HCT116 (cell line): ENCODE measurements at places on chromosomes 7 and 10. TPM values are rescaled to one million over a fixed set of nuclear protein-coding genes. Genes with fewer than 3 reads are reported as not detected.
A peak's percentile ranks its signal among the peaks of the same experiment; 100 is the strongest.

GRCh38 chr7:48035301-48035966, at the start of gene C7orf57:
C7orf57 (plus strand) TSS chr7:48035543; CDS start chr7:48036309, 766 bp downstream.
- H3K27ac ChIP-seq, result no peak within 1 kb of the TSS
- DNase-seq, result peak; percentile 26
- H3K4me3 ChIP-seq, result 0 out of 2 replicates have a peak within 1 kb of the TSS, but pooled peaks have one; percentile 2
- H3K27me3 ChIP-seq, result no peaks in the 10 kb centered on the region
- H3K4me1 ChIP-seq, result no peaks in the 10 kb centered on the region

DNA sequence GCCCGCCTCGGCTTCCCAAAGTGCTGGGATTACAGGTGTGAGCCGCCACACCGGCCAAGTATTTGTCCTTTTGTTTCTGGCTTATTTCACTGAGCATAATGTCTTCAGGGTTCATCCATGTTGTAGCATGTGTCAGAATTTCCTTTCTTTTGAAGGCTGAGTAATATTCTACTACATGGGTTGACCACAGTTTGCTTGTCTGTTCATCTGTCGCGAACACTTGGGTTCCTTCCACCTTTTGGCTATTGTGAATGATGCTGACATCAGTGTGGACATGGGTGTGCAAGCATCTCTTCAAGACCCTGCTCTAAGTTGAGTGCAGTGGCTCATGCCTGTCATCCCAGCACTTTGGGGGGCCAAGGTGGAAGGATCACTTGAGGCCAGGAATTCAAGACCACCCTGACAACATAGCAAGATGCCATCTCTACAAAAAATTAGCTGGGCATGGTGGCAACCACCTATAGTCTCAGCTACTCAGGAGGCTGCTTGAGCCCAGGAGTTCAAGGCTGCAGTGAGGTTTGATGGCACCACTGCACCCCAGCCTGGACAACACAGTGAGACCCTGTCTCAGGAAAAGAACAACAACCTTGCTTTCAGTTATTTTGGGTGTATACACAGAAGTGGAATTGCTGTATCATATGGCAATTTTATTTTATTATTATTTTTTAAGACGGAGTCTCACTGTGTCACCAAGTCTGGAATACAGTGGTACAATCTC, 17.0 kb downstream of the CHST12 start:
- no peaks in the 10 kb centered on the region for H3K36me3 ChIP-seq
- no peaks in the 10 kb centered on the region for H3K4me1 ChIP-seq
- H3K27me3 ChIP-seq, result no peaks in the 10 kb centered on the region
- no peak overlapping the region for H3K4me3 ChIP-seq
- no peak for DNase-seq
- H3K27ac ChIP-seq, result no peak overlapping the region

- no peak overlapping the region for H3K4me3 ChIP-seq
- H3K4me1 ChIP-seq, result peaks cover 22% of the 10 kb centered on the region; the same call in 1 of the 2 replicates
- DNase-seq, result no peak
- peaks cover 24% of the 10 kb centered on the region for H3K36me3 ChIP-seq
- H3K27me3 ChIP-seq, result no peaks in the 10 kb centered on the region
- no peak overlapping the region for H3K27ac ChIP-seq
These were observed 2.1 kb downstream of the MRPL32 start for GRCh38 chr7:42934291-42934690.

DNA sequence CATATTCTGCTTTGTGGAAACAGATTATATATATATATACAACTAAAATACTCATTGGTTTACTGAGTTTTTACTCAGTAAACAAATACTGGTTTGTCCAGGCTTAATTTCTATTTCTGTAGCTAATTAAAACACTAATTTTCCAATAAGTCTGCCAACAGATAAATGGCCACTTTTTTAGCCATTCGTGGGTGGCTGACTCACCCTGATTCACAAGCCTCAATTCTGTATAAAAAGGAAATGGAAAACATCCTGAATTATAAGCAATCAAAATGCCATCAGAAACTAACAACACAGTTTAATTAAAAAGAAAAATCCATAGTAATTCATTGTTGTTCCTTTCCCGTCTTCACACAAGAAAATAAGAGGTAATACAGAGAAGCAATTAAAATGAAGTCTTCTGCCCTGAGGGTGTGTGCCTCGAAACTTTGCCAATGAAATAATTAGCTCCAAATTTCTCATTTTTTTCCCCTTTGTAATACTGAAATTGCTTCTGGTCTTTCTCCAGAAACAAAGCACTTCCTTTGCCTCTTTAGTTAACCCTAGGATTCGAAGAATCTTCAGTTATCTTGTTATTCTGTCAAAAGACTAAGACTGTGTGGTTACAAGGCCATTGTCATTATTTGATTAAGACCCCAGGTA, 118.7 kb upstream of the PTN start:
- no peak for DNase-seq
- H3K27ac ChIP-seq, result no peak overlapping the region
- no peaks in the 10 kb centered on the region for H3K4me1 ChIP-seq
- H3K4me3 ChIP-seq, result no peak overlapping the region

PON3 gene
- total RNA-seq, result 2.6 TPM

DNA sequence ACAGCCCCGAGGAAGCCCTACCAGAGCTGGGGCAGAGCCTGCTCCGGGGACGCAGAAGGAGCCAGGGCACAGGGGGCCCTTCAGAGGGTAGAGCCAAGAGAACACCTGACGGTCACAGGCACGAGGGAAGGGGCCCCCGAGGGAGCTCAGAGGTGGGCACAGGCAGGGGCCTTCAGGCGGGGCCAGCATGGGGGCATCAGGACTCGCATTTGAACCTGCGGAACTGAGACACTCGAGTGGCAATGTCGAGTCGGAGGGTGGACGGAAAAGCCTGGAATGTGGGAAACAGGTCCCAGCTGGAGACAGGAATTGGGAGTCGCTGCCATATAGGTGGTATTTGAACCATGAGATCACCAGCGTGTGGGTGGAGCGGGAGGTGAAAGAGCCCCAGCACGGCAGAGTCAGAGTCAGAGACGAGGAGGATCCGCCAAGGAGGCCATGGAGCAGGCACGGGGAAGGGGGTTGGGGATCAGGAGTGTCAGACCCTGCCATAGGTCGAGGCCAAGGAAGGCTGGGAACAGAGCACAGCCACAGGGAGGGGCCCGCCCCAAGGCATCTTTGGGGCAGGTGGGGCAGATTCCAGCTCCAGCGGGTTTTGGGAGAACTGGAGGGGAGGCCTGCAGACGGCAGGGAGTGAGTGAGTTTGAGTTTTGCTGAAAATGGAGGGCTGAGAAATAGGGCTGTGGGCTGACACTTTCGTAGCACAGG, 13.8 kb downstream of the STK32C start:
- H3K27me3 ChIP-seq, result no peaks in the 10 kb centered on the region
- H3K27ac ChIP-seq, result no peak overlapping the region
- no peak for DNase-seq
- H3K4me3 ChIP-seq, result no peak overlapping the region
- H3K36me3 ChIP-seq, result no peaks in the 10 kb centered on the region
- no peaks in the 10 kb centered on the region for H3K4me1 ChIP-seq

FANK1 gene
- 5.4 TPM for total RNA-seq

- no peak for DNase-seq
- no peak overlapping the region for H3K4me3 ChIP-seq
- H3K4me1 ChIP-seq, result no peaks in the 10 kb centered on the region
- H3K36me3 ChIP-seq, result no peaks in the 10 kb centered on the region
- H3K27ac ChIP-seq, result no peak overlapping the region
- H3K27me3 ChIP-seq, result no peaks in the 10 kb centered on the region
These were observed 54.4 kb downstream of the ITGB8 start for GRCh38 chr7:20385126-20385525.

DNA sequence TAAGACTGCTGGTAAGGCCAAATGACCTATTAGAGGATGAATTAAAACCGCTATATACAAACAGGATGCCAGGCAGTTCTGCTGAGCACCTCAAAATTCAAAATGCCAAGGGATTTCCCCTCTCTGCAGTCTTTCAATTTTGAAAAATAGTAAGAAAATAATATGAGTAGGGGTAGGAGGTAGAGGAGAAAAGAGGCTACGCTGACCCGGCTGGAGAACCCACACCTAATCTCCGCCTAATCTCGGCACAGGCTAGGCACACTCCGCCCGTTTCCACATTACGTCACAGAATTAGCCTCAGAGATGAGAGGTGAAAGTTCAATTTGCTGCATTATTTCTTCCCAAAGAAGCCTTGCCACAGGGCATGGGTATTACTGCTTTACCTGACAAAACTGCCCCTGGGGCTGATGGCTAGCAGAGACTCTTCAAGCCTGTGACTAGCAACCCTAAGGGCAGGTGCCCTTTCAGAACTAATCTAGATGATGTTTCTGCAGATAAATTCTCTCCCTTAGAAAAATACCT, 21.3 kb upstream of the SPOCK2 start:
- no peaks in the 10 kb centered on the region for H3K36me3 ChIP-seq
- H3K4me1 ChIP-seq, result peaks cover 15% of the 10 kb centered on the region
- no peaks in the 10 kb centered on the region for H3K27me3 ChIP-seq
- no peak overlapping the region for H3K4me3 ChIP-seq
- no peak for DNase-seq
